ENCODE measurements at places on chromosomes 4 and X.

GRCh38 chr4:17807446-17807845 lies 3.1 kb downstream of the DCAF16 start:
- DNase-seq = no peak

- DNase-seq = peak; percentile 16
Measured at GRCh38 chr4:105666693-105667092, 41.8 kb downstream of the INTS12 start.

- no peak for DNase-seq
Measured at GRCh38 chr4:130424211-130424610, 1328.3 kb downstream of the C4orf33 start.

DNA sequence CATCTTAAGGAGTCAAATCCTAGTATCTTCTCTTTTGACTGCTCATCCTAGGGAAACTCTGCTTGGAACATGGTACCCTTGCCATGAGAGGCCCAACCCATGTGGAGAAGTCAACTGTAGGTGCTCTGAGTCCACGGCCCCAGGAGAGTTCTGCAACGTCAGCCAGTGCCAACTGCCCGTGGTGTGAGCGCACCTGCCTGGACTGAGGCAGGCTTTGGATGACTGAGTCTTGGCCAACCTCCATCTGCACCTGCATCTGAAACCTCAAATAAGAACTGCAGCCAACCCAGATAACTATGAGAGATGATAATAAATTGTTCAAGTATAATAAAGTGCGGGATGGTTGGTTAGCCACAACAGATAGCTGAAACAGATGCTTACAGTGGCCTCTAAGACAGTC lies 772.0 kb downstream of the TRIML1 start:
- DNase-seq = no peak

DNA sequence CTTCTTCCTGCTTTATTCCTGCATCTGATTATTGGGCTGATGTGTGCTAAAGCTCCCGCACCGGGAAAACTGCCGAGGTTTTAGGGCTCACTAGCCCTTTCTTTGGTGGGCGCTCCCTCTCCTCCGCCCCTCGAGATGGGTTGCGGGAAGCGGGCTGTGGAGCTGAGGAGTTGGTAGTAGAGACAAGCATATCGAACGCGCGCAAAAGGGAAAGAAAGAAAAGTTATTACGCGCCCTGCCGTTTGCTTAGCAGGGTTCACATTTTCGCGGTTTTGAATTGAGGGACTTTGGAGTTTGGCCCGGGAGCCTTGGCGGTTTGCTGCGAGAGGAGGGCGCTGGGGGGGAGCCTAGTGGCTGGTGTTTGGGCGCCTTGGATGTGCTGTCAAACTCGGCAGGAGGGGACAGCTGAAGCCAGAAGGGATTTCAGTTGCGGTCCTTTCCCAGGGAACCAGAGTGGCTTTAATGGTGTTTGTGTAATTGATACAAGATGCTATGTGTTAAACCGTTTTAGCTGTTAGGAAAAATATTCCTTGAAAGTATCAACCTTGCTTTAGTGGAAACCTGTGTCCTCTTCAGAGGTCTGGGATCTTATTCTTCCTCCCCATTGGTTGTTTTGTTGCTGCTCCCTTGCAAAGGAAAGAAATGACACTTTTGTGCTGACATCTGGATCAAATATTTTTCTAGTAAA lies 1.1 kb downstream of the GAB1 start:
- DNase-seq = no peak

DNA sequence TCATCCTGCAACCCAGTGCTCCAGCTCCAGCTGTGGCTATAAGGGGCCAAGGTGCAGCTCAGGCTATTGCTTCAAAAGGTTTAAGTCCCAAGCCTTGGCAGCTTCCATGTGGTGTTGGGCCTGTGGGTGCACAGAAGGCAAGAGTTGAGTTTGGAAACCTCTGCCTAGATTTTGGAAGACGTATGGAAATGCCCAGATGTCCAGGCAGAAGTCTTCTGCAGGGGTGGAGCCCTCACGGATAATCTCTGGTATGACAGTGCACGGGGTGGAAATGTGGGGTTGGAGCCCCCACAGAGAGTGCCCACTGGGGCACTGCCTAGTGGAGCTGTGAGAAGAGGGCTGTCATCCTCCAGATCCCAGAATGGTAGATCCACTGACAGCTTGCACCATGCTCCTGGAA lies 44.5 kb downstream of the CYTL1 start:
- no peak for DNase-seq

DNA sequence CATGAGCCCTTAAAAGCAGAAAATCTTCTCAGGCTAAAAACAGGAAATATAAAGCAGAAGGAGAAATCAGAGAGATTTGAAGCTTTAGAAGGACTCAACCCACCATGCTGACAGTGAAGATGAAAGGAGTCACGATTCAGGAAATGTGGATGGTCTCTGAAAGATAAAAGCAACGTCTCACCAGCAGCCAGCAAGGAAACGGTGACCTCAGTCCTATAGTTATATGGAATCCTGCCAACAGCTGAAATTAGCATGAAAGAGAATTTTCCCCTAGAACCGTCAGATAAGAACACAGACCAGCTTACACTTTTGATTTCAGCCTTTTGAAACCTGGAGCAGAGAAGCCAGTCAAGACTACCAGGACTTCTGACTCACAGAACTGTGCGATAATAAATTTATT lies 715.7 kb upstream of the HTR2C start:
- no peak for DNase-seq

DNA sequence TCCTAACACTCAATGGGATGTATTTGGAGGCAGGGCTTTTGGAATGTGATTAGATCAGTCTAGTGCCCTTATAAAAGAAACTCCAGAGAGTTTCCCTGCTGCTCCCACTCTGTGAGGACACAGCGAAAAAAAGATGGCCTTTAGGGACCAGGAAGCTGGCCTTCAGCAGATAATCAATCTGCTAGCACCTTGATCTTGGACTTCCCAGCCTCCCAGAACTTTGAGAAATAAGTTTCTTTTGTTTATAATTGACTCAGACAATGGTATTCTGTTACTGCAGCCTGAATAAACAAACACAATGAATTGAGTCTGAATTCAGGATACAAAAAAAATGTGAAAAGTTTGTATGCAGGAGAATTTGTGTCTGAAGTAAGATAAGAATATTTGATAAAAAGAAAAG lies 842.1 kb downstream of the FSTL5 start:
- DNase-seq = no peak

- DNase-seq = no peak
Measured at GRCh38 chrX:104420907-104421306, 145.1 kb upstream of the IL1RAPL2 start.

GRCh38 chr4:150045410-150045809 lies 32.8 kb upstream of the DCLK2 start:
- DNase-seq = no peak

DNA sequence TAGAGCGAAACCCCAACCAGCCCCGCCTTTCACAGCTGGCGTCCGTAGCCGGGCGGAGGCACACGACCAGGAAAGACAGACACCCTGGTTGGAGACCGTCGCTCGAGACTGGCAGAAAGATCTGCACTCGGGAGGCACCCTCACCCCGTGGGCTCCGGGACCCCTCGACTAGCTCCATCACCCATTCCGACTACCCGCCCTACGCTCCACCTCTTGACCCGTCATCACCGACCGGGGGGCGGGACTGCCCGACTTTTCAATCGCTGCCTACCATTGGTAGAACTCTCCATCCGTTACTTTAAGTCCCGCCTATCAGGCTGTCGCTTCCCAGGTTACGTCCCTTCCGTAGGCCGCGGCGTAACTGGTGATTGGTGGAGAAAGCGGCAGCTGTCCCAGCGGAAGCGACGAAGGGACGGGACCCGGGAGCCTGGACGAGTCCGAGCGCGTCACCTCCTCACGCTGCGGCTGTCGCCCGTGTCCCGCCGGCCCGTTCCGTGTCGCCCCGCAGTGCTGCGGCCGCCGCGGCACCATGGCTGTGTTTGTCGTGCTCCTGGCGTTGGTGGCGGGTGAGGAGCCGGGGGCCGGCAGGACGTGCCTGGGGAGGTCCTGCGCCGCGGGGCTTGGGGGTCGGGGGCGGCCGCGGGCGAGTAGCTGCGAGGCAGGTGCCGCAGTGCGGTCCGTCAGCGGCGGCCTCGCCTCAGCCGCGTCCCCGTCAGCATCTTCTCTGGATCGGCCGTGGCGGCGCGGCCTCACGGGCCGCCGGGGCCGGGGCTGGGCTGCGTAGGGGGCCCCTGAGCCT lies at the start of gene ATP6AP2:
ATP6AP2 (plus strand) TSS at position 434 of the 799 bp plus-strand sequence; CDS start at position 530, 96 bp downstream.
- peak; percentile 91 for DNase-seq

DNA sequence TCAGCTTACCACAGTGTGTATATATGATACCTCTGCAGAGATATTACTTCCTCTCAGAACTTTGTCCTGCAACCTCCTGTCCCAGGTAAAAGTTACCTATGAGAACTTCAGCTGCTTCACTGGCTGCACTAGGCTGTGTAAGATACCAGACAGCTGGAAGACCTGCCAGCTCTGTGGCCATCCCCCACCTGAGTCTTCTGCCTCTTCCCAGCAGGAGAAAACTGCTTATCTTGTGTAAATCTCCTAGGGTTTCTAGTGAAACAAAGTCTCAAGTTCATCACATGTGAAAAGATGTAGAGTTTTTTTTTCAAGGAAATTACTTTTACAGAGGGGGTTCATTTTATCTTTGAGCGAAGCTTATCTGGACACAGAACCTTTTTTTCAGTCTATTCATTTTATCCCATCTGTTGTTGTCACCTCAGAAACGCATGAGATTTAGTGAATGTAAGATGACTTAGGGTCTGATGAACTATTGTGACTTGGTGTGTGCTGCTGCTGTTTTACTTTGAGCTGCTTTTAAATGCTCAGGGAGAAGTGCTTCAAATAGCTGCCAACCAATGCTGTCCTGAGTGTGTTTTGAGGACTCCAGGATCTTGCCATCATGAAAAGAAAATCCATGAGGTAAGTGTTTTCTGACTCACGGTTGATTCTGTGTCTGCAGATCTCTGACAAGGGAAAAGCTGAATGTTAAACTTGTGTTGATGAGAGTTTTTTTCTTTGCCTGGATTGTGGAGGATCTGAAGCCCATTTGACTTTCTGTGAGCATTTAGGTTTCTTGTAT lies 187.8 kb downstream of the FRAS1 start:
- DNase-seq = no peak

DNA sequence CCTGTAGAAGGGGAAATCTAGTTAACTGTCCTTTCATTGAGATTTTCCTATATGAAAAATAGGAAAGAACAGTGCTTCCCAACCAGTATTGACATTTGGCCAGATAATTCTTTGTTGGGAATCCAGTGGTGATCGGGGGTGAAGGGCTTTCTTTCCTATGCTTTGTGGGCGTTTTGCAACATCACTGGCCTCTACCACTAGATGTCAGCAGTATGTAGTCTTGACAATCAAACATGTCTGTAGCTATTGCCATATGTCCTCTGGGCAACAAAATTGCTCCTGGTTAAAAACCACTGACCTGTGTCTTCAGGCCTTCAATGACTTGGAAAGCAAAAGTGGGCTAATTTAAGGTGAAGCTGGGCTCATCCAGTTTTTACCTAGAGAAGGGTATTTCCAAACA lies 658.5 kb downstream of the DACH2 start:
- no peak for DNase-seq

DNA sequence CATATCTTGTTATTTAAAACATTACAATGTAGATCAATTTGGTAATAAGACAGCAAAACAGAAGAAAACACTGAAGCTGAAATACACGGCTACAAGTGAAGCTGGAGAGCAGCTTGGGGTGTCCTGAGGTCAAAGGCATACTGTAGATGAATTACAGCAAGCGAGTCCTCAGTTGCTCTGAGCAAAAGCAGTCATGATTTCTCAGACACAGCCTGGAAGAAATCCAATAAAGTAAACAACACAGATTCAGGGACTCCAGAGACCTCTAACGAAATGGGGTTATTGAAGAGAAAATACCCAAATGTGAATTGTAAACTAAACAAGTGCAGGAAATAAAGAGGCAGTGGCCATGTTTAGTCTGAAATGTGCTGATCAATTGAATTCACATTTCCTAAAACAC lies 324.4 kb downstream of the CAMK2D start:
- DNase-seq = no peak

DNA sequence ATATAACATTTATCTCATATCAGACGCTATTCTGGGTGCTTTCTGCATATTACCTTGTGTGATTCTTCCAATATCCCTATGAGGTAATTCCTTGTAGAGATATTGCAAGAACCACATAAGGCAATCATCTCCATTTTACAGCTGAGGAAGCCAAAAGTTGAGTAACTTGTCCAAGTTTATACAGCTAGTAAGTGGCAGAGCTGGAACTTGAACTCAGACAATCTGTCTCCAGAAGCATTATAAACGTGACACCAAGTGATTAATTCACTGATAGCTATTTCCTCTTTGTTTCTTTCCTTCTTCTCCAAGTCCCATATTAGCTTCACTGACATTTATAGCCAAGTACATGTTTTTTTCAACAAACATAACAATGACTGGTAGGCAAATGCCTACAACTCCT lies 7.3 kb downstream of the EMCN start:
- DNase-seq = no peak

GRCh38 chr4:129092631-129093190 lies 628 bp downstream of the SCLT1 start:
- DNase-seq = no peak

DNA sequence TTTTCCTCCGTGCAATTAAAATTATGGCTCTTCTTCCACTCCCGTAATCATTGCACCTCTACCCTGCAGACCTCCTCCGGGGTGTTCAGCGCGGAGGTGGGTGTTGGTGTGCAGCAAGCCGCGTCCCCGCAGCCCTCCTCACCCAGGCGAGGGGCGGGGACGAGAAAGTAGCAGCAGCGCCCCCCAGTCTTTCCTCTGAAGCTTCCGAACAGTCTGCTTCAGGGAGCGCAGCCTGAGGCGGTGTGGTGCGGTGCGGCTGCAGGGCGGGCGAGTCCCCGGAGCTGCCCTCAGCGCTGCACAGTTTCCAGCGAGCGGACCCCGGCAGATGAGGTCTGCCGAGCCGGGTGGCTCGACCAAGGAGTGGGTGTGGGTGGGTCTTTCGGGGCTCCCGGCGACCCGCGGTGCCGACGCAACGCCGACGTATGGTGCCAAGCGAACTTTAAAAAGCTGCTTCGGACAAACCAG lies at the start of gene FRAS1:
FRAS1 (plus strand) TSS at position 189 of the 465 bp plus-strand sequence. CDS start 687 bp downstream, outside the sequence.
- DNase-seq = peak; percentile 87

GRCh38 chrX:9845578-9845952 lies 59.3 kb downstream of the SHROOM2 start:
- DNase-seq = no peak

DNA sequence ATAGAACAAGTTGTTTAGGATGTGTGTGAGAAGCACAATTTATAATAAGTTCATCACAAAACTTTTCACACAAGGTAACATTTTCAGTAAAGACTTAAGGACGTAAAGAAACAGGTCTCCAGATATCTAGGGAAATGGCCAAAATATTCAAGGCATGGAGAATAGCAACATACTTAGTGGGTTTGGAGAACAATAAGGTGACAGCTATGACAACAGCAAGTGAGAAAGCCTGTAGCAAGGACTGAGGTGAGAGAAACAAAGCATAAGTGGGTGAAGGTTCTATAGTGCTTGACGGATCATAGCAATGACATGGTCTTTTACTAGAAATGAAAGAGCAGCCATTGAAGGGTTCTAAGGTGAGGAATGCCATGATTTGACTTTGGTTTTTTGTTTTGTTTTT lies 1337.3 kb downstream of the PCDH18 start:
- DNase-seq = no peak

All from NCI-H1694 treated with DMSO at 0.1 percent for 48 hours (cell line).